Activated effector memory CD4-positive, alpha-beta T cell treated with anti-CD3 and anti-CD28 coated beads, Interleukin-2, amount 50 U/mL, for 16 hours (primary cell): ENCODE measurements at places on chromosomes 2 and 18.
A peak's percentile ranks its signal among the peaks of the same experiment; 100 is the strongest.

GRCh38 chr18:79871481-79872091 is 73.8 kb downstream of the KCNG2 start:
- peak; percentile 54 for DNase-seq

DNA sequence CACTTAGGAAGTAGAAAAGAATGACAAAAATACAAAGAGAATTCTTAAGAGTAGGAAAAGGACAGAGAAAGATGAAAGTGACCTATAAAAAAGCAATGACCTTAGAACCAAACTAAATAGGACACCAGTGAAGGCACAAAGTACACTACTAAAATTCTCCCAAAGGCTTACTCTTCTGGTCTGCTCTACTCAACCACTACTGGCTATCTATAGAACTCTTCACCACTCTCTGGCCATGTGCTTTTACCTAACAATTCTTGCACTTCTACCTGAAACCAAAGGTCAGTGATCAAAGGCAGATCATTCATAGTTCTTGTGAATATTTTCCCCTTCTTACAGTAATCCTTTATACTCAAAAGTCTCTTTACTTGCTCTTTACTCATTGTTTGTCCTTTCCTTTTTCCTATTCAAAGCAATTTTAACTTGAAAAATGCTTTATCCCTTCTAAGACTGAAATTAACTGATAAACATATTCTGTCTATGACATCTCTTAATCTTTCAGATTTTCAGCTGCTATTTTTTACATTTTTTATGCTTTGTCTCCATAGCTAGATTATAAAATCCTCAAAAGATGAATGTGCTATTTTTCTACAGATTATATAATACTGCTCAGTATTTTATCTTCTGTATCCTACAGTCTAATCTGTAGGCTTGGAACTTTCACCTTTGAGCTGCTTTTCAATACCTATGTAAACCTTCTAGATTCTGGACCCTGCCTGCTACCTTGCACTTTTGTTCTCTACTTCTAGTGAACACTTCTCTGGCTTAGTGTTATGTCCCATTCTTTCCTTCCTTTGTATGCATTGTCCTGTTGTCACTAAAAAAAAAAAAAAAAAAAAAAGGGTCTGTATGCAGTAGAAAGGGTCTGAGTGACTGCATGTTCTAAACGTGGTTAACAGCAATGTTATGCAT is 64.6 kb downstream of the NCKAP1 start:
- DNase-seq, result no peak

DNA sequence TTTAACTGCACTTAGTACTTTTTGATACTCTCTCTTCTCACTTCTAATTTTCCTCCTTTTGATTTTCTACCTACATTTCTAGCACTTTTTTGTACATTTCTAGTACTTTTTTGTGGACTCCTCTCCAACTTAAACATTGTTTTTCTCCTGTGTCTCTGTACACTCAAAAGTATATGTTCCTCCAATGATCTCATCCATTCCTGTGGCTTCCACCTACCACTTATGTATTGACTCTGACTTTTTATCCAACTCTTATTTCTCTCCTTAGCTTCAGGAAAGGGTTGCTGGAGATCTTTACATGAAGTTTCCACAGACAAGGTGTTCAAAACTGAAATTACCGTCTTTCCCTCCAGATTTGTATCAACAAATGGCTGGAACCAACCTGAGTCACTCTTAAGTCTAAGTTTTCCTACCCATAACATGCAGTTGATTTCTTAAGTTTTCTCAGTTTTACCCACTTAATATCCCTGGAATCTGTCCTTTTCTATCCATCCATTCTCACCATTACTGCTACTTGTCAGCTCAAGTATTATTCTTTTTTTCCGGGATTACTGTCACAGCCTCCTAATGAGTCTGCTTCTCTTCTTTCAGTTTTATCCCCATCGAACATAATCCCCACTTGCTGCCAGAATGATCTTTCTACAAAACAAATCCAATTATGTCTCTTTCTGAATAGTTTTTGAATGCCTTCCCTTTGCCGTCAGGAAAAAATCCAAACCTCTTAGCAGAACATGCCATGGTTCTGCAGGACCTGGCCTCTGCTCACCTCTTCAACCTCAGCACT is 22.6 kb upstream of the PELI1 start:
- no peak for DNase-seq

- no peak for DNase-seq
These were observed 141.7 kb downstream of the SH3RF3 start for GRCh38 chr2:109270505-109271312.

- DNase-seq, result no peak
These were observed 531.8 kb upstream of the ID2 start for GRCh38 chr2:8149985-8150539.

DNA sequence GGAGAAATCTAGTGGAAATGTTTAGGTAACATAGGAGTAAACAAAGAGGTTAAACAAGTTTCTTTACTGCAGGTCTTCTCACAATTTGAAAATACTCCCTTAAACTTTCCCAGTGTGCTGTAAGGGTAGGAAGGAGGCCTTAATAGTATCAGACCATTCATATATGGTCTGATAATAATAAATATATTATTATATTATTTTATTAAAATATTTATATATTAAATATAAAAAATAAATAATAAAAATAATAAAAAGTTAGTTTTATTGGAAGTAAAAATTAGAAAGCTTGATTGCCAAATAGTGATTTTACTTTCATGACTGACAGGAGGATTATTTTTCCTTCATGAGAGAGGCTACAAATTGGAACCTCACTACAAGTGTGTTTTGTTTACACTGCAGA is 7.1 kb downstream of the NOSTRIN start:
- no peak for DNase-seq

GRCh38 chr2:103353774-103354173 is 591.9 kb downstream of the TMEM182 start:
- DNase-seq, result no peak

DNA sequence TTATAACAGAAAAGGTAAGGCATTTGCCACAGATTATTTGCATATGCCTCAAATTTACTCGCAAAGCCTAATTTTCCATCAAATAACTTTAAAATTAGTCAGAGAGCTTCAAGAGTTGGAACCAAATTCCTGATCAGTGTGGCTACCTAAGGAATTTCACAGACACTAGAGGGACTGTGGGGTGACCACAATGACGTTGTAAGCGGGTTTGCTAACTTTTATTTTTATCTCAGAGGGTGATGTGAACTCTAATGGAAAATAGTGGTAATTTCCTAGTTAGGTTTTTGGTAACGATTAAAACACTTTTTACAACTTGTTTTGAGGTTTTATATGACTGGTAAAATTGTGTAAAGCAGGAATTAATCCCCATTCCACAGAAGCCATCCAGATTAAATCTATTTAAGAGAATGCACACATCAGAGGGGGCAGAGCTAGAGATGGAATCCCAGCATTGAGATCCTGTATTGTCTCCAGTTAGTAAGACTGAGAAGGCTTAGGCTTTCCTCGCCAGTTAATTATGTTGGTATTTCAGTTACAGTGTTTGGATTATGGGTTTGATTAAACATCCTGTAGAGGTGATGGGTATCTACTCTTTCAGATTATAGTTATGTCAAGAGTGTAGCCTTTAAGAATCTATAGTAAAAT is 129.0 kb downstream of the GPD2 start:
- no peak for DNase-seq

DNA sequence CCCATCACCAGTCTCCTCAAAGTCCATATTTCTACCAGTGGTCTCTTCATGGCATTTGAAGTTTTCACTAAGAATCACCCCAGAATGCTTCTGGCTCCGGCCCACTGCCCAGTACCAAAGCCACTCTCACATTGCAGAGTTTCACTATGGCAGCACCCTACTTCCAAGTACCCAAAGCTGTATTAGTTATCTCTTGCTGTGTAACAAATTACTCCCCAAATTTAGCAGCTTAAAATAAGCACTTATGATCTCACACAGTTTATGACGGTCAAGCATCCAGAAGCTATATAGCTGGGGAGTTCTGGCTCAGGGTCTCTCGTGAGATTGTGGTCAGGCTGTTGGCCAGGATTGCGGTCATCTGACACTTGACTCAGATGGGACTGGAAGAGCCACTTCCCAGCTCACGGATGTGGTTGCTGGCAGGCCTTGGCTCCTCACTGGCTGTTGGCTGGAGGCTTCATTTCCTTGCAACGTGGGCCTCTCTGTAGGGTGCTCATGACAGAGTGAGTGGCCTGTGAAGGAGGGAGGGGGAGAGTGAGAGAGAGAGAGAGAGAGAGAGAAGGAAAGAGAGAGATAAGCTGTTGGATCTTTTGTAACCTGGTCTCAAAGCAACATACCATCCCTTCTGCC is 189.5 kb downstream of the CTIF start:
- DNase-seq, result no peak

GRCh38 chr18:62066102-62066818 is 120.6 kb downstream of the PIGN start:
- no peak for DNase-seq

- no peak for DNase-seq
These were observed 33.5 kb downstream of the CRIM1 start for GRCh38 chr2:36389091-36389564.

GRCh38 chr2:70046534-70046933 is 40.7 kb upstream of the PCBP1 start:
- DNase-seq, result no peak

DNA sequence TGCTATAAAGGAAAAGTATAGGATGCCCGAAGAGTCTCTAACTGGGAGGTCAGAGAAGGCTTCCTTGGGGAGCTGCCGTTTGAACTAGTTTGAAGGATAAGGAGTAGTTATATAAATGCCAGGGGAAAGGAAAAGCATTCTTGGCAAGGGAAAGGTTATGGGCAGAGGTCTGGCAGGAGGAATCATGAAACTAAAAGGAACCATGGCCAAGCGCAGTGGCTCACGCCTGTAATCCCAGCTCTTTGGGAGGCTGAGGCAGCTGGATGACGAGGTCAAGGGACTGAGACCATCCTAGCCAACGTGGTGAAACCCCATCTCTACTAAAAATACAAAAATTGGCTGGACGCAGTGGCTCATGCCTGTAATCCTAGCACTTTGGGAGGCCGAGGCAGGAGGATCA is 100.6 kb upstream of the MSH2 start:
- no peak for DNase-seq

DNA sequence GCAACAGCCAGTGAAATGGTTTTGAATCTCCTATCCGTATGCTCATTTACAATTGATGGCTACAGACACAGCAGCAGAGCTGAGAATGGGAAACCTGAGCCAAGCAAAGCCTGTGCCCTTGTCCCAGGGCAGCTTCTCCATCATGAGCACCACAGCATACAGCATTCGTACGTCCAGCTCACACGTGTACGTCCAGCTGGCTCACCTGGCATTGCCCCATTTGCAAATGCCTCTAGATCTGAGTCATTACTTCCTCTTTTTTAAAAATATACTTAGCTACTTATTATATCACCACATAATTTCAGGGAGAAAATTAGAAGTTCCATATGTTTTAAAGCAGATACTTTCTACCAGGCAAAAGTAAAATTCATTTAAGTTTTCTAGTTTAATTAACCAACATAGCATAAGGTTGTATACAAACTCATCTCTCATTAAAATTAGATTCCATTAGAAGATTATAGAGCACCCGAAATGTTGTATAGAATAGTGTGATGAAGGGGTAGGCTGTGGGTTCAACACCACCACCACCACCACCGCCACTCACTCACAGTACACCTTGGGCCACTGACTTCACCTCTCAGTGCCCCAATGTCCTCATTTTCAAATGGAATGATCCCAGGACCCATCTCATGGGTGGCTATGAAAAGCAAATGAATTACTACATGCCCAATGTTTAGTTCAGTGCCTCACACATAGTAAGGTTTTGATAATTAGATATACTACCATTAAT is 31.4 kb upstream of the TMEM177 start:
- no peak for DNase-seq

GRCh38 chr2:145845207-145845894 is 1325.4 kb upstream of the ZEB2 start:
- no peak for DNase-seq

DNA sequence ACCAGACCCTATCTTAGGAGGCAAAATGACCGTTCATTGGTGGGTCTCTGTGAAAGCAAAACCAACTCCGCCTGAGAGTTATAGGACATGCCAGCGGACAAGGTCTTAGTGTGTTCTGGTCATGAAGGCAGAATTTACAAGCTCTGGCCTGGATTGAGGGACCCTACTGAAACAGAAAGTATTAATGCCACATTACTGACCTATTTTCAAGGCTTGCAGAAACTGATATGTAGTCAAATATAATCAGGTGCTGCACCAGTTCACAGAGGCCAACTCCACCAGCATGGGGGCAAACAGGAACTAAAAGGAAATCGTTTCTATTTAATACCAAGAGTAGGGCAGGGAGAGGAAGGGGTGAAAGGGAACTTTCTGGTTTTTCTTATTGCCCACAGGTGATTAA is 19.7 kb downstream of the TYMS start:
- DNase-seq, result no peak

- DNase-seq, result no peak
These were observed 298.9 kb downstream of the XIRP2 start for GRCh38 chr2:167187049-167187727.

DNA sequence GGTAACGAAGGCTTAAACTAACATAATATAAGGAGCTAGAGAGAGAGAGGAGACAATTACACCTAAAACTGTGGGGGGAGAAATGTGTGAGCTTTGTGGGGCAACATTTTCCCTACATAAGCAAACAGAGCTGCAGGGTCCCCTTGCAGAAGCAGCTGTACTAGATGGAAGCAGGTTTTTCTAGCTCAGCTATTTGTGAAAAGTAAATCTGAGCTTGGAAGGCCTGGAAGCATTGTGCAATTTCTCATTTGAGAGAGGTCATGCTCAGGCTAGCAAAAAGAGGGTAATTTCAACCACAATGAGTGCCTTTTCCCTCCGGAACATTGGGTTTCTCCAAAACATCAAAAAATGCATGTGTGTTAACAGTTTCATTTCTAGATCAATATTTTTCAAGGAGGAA is 130.0 kb downstream of the ARL4C start:
- DNase-seq, result no peak

- DNase-seq, result no peak
These were observed 159.1 kb downstream of the PPP1R1C start for GRCh38 chr2:182144776-182145165.

- DNase-seq, result no peak
These were observed 70.4 kb downstream of the INPP5D start for GRCh38 chr2:233130481-233131020.

GRCh38 chr18:59467497-59467896 is 108.4 kb upstream of the LMAN1 start:
- DNase-seq, result no peak

DNA sequence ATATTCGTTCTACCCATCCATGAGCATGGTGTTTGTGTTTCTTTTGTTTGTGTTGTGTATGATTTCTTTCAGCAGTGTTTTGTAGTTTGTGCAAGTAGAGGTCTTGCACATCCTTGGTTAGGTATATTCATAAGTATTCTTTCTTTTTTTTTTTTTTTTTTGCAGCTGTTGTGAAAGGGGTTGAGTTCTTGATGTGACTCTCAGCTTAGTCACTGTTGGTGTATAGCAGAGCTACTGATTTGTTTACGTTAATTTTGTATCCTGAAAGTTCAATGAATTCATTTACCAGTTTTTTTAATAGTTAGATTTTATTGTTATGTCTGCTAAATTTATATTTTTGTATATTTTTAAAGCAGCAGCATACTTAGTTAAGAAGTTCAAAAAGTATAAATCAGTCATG is 834.4 kb upstream of the NRXN1 start:
- DNase-seq, result no peak
